NCI-H1694 (cell line): ENCODE measurements at places on chromosomes 16 and 17.

DNA sequence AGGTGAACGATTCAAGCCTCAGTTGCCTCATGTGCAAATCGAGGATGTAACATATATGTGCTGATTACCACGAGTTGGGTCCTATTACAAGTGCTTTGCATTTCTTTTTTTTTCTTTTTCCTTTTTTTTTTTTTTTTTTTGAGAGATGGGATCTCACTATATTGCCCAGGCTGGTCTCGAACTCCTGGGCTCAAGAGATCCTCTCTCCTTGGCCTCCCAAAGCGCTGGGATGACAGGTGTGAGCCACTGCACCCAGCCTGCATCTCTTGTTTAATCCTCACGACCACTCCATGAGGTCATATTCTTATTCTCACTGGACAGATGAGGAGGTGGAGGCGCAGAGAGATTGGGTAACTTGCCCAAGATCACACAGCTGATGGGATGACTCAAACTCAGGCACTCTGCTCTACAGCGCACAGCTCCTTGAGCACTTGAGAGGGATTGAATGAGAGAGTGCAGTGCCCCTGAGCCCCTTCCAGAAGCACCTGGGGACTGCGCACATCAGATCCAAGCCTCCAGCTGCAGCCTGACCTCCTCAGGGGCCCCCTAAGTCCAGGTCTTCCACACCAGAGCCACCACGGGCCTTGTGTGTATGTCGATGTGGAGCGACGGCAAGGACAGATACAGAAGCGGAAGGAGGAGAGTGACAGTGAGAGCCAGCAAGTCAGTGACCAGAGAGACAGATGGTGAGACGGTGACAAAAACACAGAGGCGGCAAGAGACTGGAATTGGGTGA is 4.9 kb downstream of the STX1B start:
- no peak for DNase-seq

- no peak for DNase-seq
These were observed 1.2 kb downstream of the QPRT start for GRCh38 chr16:29680180-29680598.

- DNase-seq, result no peak
These were observed 507.0 kb downstream of the MAF start for GRCh38 chr16:79093554-79093967.

DNA sequence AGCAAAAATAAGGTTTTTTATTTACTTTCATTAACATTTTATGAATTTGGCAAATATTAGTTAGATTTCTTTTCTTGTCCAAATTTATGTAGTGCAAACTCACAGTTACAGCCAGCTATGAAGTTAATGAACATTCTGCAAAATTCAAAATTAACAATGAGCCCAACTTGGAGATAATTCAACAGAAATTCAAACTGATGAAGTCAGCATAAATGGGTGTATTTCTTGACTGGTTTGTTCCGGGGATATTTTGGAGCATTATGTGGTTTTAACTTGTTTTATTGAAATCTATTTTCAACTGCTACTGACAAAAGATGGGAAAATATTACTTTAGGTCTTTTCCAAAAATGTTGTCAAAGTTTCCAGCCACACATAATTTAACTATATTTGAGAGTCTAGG is 807.9 kb downstream of the CDH8 start:
- DNase-seq, result no peak

- DNase-seq, result peak; percentile 85
These were observed 4.3 kb downstream of the CAMKK1 start for GRCh38 chr17:3888343-3889171.

GRCh38 chr17:77957235-77957856 is 1.2 kb upstream of the TNRC6C start:
- DNase-seq, result no peak

GRCh38 chr17:44109312-44109630 is 14.2 kb downstream of the HDAC5 start:
- DNase-seq, result no peak

DNA sequence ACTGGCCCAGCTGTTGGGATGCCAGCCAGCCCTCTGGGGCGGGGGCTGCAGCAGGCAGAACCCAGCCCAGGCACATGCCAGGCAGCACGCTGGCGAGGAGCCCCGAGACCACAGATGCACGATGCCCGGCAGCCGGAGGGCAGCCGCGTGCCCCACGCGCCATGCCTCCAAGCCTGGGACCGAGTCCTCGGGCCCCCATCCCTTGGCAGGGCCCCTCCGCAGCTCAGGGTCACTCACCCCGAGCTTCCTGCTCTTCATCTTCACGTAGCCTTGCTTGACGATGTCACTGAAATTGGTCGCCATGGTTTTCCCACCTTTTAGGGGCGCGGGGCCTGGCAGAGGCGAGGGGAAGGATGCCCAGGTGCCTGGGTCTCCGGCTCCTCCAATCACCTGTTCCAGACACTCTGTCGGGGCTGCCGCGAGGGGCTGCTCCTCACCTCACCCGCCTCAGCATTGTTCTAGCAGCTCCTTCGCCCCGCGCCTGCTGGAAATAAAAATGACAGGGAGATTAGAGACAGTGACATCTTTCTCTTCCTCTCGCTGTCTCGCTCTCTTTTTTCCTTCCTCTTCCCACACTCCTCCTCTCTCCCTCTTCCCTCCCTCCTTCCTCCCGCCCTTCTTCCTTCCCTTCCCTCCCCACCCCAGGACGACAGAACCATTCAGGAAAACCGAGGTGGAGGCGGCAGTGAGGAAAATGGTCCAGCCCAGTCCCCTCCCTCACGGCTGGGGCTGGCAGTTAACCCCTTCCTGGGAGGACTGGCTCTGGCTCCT is 6.9 kb downstream of the DOK4 start:
- peak; percentile 30 for DNase-seq

DNA sequence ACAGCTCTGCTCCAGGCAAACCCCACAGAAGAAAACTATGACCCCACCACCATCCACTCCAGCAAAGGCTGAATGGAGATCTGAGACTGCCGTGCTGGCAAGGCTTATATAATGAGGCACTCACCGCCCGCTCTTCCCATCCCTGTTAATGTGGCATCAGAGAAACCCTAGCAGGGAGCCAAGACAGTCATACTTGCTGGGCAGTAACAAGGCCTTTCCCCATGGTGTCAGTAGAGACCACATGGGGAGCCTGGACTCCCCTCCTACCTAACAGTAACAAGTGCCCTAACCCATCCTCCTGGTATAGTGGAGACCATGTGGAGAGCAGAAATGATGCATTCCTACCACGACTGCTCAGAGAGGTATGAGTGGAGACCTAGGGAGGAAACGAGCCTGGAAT is 235.2 kb downstream of the C16orf78 start:
- DNase-seq, result no peak

DNA sequence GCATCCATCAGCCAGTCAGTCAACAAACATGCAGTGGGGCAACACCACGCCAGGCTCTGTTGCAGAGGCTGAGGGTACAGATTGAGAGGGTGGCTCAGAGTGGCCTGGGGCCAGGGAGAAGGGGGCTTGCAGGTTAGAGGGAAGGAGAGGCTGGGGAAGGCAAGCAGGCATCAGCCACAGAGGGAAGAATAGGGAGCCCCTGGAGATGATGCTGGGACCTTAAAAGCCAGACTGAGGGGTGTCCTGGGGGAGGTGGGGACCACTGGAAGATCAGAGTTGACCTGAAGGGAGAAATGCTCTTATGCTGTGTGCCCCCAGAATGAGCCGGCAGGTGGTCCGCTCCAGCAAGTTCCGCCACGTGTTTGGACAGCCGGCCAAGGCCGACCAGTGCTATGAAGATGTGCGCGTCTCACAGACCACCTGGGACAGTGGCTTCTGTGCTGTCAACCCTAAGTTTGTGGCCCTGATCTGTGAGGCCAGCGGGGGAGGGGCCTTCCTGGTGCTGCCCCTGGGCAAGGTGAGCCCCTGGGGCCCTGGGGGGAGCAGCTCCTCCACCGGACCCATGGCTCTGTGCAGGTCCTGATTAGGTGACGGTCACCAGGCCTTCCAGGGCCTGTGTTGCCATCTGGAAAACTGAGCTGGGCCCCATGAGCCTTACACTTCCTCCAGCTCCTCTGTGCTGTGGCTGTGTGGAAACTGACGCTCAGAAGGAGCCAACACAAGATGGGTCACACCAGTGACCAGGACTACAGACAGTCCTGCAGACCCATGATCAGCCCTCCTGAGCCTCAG is 1.7 kb downstream of the CORO1A start:
- DNase-seq, result no peak

DNA sequence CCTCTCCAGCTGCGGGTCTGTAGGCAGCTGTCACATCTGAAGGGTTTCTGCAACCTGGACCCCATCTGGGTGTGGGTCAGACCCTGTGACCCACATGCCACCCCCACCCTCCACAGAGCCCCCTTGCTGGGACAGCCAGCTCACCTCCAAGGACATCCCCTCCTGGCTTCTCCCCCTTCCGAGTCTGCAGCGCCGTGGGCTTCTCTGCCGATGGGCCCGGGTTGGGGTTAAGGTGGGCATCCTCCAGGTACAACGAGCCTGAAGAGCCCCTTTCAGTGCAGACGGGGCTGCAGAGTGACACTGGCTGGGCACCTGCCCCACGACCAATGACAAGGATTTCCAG is 28.9 kb downstream of the OR1D5 start:
- no peak for DNase-seq

GRCh38 chr17:38674749-38675615 is at the start of gene EPOP:
Gene EPOP, minus strand, starts transcription at chr17:38674957. Its CDS starts 462 bp downstream, at chr17:38674495.
- peak; percentile 49 for DNase-seq

- DNase-seq, result no peak
These were observed 317 bp downstream of the CLTC start for GRCh38 chr17:59620064-59620359.

GRCh38 chr16:57756424-57757325 is 21.1 kb downstream of the KATNB1 start:
- DNase-seq, result no peak

- no peak for DNase-seq
These were observed 11.8 kb downstream of the LASP1 start for GRCh38 chr17:38881600-38882191.

- DNase-seq, result no peak
These were observed 174.2 kb downstream of the CYLD start for GRCh38 chr16:50916040-50916439.

DNA sequence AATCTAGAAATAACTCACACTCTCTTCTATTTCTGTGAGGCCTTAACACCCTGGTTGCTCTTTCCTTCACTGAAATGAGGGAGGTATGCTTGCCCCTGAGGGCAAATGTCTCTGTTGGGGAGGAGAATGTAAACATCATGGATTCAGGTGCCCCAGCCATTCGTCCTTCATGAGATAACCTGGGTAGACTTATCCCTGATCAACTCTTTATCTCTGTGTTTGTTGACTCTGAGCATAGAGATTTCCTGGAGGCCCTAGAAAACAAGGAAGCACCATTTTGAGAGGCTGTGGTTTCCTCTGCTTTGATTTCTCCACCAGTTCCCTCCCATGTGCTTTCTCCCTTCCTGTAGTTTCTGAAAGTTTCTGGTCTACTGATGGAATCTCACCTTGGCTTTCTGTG is 77.3 kb downstream of the PHKB start:
- no peak for DNase-seq

GRCh38 chr17:65131946-65132345 is 5.2 kb upstream of the RGS9 start:
- DNase-seq, result no peak

- DNase-seq, result no peak
These were observed 17.0 kb downstream of the ACSF3 start for GRCh38 chr16:89110641-89111040.

DNA sequence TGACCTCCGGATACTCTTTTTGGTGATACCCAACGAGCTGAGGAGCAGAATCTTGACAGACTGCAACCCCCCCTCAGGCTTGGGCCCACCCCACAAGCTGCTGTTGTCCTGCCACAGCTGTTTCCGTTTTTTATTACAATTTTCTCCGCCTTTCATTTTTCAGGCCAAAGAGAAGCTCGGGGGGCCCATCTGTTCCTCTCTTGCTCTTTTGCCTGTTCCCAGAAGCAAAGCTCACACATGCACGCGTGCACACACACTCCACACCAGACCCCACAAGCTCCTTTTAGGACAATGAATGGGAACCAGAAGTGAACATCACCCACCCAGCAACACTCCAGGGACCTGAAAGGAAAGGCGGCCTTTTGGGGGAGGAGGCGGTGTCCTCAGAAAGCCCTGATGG is 16.3 kb downstream of the SOX9 start:
- peak; percentile 87 for DNase-seq

- no peak for DNase-seq
These were observed 10.5 kb upstream of the HEATR6 start for GRCh38 chr17:60089096-60089806.

DNA sequence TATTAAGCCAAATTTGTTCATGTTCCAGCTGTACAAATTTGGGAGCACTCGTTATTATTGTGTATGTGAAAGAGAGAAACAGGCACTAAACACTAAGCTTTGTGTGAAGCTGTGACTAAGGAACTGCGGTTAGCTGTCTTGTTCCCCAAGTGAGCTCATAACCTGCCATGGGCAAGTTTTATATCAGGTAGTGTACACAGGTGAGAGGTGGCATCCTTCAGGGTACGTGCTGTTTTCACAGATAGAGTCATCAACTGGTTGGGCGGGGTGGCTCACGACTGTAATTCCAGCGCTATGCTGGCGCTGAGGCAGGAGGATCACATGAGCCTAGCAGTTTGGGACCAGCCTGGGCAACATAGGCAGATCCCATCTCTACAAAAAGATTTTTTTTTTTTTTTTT is 2.8 kb downstream of the DNAJA3 start:
- DNase-seq, result no peak

DNA sequence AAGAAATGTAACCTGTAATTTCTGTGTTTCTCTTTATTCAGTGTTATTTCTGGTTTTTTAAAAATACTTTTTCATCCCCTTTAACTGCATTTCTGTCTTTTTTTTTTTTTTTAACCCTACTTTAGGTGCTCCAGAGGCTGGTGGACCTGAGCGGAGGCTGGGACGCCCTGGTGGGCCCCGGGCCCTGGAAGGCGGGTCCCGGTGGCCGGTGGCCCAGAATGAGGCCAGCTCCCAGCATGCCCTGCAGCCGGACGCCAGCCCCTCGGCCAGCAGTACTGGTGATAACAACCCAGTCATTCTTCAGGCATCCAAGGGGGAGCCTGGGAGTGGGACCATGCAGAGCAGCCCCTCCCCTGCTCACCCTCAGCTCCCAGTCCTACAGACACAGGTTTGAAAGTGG is 1.5 kb downstream of the SRCAP start:
- DNase-seq, result no peak

GRCh38 chr17:2681650-2682049 is 29.9 kb downstream of the CLUH start:
- DNase-seq, result no peak

DNA sequence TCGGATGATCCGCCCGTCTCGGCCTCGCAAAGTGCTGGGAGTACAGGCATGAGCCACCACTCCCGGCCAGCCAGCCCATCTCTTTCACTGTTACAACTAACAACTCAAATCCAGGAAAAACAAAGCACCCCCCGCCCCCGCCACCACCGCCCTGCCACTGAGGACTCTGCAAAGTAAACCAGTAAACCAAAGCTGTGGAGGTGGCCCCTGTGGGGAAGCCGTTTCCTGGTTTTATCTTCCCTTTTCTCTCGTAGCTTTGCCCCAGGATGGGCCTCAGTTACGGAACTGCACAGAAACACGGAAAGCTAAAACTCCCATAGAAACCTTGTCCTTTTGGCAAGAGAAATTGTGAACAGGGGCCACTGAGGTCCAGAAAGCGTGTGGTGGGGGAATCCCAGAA is 17.5 kb downstream of the CHMP6 start:
- DNase-seq, result no peak

DNA sequence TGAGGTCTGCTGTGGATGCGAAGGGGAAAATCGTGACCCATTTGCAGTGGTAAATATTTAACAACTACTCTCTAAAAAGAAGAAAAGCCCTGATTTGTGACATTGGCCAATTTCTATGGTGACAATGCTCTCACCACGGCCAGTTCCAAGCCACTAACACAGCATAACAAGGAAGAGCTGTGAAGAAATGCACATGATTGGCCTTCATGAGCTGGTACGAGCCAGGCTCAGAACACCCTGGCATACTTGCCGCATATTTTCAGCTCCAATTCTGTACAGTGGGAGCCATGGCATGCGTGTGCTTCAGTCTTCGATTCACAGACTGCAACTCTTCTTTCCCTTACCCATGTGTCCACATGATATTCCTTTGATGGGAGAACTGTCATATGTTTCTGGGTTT is 363.9 kb upstream of the CDH5 start:
- no peak for DNase-seq
